ENCODE measurements at places on chromosomes 7 and 10.

- no peaks in the 10 kb centered on the region for H3K4me1 ChIP-seq
- no peak overlapping the region for H3K4me3 ChIP-seq
- H3K27ac ChIP-seq, result no peak overlapping the region
- DNase-seq, result no peak
- H3K36me3 ChIP-seq, result no peaks in the 10 kb centered on the region
Observed at GRCh38 chr10:114723361-114723760, 65.3 kb upstream of the ABLIM1 start.

GRCh38 chr10:126455766-126456405 is 67.6 kb upstream of the ADAM12 start:
- DNase-seq, result no peak
- no peaks in the 10 kb centered on the region for H3K4me1 ChIP-seq
- no peak overlapping the region for H3K4me3 ChIP-seq
- no peaks in the 10 kb centered on the region for H3K27me3 ChIP-seq
- no peak overlapping the region for H3K27ac ChIP-seq

GRCh38 chr10:70404036-70404786 is at the start of gene EIF4EBP2:
Gene EIF4EBP2 (plus strand): TSS chr10:70404145. CDS start chr10:70404402, 257 bp downstream.
- peak within 1 kb of the TSS; percentile 84 for H3K27ac ChIP-seq
- peak within 1 kb of the TSS; percentile 89 for H3K4me3 ChIP-seq
- peaks cover 20% of the 10 kb centered on the region for H3K36me3 ChIP-seq
- peaks cover 31% of the 10 kb centered on the region for H3K4me1 ChIP-seq

- DNase-seq, result no peak
- H3K4me3 ChIP-seq, result no peak overlapping the region
- no peaks in the 10 kb centered on the region for H3K27me3 ChIP-seq
- peaks cover 20% of the 10 kb centered on the region for H3K36me3 ChIP-seq
- peaks cover 46% of the 10 kb centered on the region for H3K4me1 ChIP-seq
- no peak overlapping the region for H3K27ac ChIP-seq
Observed at GRCh38 chr7:2730846-2731770, 43.1 kb downstream of the AMZ1 start.

GRCh38 chr7:64887756-64888508 is 15.1 kb upstream of the ZNF273 start:
- no peak overlapping the region for H3K4me3 ChIP-seq
- no peaks in the 10 kb centered on the region for H3K27me3 ChIP-seq
- no peaks in the 10 kb centered on the region for H3K36me3 ChIP-seq
- no peak overlapping the region for H3K27ac ChIP-seq
- peak; percentile 33 for DNase-seq

DNA sequence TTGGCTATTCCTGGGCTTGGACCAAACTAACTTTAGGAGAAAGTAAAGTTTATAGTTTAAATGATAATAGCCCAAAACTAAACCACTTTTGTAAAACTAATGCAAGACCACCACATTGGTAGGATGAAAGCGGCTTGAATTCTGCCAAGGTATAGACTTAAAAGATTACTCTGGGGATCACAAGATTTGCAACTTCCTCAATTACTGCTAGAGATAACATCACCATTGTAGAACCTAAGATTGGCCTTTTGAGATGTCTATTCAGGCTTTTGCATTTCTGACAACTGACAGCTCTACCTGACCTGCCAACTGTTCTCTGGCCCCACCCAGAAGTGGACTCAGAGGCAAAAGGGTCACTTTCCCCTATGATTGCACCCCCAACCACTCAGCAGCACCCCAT is 162.4 kb downstream of the TNS3 start:
- no peaks in the 10 kb centered on the region for H3K36me3 ChIP-seq
- no peaks in the 10 kb centered on the region for H3K4me1 ChIP-seq
- no peak for DNase-seq

- no peaks in the 10 kb centered on the region for H3K27me3 ChIP-seq
- no peaks in the 10 kb centered on the region for H3K36me3 ChIP-seq
- H3K27ac ChIP-seq, result no peak overlapping the region
- no peak for DNase-seq
- no peaks in the 10 kb centered on the region for H3K4me1 ChIP-seq
- H3K4me3 ChIP-seq, result no peak overlapping the region
Observed at GRCh38 chr10:16902606-16903005, 85.4 kb upstream of the RSU1 start.

All from K562 (cell line).